ENCODE measurements at places on chromosomes 6 and 20.

DNA sequence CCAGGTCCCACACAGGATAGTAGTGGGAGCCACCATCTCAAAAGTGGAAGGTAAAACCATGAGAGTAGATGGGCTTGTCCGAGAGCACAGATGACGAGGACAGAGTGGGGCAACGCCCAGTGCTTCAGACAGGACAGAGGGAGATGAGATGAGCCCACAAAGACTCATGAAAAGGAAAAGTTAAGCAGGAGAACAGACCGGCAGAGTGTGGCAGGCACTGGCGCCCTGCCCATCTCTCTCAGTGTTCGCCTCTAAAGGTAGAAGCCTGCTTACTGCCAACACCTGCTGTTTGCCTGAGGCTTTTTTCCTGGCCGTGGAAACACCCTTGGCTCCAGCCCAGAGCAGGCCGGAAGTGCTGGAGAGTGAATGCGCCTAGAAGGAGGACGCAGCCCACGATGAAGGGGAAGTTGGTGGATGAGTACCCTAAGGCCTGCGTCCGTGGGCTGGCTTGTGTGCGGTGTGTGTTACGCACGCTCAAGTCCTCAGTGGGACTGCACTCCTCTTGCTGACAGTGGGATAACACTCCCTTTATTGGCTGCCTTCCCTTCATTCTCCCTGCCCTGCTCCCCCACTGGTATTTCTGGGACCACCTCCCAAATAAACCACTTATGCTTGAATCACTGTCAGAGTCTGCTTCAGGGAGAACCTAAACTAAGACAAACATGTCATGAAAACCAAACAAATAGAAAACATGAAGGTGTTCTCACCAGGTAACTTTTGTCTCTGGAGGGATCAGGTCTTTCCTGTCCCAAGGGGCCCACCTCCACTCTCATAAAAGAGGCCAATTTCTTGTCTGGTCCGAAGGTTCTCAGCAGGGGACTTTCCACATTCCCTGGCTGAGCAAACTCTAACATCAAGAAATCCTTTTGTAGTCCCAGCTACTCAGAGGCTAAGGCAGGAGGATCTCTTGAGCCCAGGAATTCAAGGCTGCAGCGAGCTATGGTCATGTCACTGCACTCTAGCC, 9.1 kb upstream of the FOXP4 start:
- DNase-seq, result no peak

DNA sequence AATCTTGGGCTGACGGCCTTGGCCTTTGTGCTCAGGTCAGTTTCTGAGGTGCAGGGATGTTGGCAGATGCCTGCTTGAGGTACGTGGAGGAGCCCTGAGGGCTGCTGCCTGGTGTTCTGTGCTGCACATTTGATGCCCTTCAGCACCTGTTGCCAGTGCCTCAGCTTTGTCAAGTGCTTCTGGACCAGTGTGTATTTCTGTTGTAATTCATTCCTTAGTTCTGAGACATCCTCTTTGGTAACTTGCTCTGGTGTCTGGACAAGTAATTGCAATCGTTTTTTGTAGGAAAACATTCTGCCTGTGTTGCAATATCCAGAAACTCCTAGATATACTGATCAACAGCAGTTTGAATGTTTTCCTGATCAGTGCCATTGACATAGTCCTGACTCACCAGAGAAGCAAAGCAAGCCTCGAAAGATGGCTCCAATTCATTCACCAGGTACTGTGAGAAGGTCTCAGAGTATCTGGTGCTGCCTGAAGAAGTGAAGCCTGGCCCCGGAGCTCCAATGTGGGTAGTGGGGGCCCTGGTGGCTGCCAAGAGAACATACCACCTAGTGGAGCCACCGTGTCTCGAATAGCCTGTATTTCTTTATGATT, 26.7 kb downstream of the ZNF337 start:
- no peak for DNase-seq

DNA sequence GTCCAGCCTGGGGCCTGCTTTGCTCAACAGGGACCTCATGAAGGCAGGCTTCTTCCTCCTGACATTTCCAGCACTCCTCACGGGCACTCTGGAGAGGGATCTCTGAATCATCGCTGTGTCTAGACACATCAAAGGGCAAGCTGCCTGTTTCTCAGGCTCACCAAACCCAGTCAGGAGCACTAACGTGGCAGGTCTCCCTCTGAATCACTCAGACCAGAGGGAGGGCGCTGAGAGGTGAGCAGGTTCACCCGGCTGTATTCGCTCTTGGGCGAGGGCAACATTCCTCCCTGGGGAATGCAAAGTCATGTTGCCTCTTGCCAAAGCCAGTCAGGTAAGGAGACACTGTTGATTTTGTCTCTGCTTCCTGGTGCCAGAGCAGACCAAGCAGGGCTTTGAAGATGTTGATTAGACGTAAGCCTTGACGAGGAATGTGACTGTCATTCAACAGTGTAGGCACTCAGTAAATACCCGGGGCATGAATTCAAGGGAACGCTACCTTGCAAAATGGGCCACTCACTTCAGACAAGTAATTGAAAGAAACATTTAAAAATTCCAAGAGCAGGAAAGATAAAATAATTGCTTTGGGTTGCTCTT, 50.1 kb downstream of the CYP24A1 start:
- DNase-seq, result no peak

GRCh38 chr20:63364801-63365585, 3.8 kb upstream of the CHRNA4 start:
- no peak for DNase-seq

GRCh38 chr6:147578159-147578558, 69.7 kb downstream of the SAMD5 start:
- DNase-seq, result no peak

DNA sequence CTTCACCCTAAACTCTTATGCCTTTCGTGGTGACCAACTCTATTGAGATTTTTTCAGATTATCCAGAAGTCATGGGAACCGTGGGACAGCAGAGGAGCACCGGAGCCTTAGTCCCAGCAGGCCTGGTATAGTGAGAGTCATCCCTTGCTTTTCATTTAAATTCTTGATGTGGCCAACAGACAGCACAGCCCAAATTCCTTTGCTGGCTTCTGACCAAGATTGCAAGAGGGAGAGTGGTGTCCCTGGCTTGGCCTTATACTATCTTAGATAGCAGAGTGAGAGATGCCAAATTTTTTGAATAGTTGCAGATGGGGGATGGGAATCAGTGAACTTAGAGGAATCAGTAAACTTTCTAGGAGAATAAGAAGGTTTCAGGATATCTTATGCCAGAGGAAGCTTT, 7.8 kb downstream of the STX11 start:
- no peak for DNase-seq

DNA sequence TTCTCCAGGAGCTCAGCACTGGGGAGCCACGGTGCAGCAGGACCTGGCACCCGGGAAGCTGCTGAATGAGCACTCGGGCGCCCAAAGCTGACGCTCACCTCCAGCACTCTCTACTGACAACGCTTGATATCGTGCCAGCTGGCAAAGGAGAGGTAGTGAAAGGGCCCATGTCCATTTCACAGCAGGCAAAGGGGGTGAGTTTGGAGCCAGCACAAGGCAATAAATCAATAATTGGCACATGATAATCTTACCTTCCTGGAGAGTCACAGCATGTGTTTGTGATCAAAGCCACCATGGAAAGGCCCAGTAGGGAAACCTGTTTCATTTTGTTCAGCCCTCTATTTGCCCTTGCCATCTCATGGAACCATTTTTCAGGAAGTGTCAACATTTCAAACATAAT, 23.3 kb upstream of the SMIM26 start:
- no peak for DNase-seq

DNA sequence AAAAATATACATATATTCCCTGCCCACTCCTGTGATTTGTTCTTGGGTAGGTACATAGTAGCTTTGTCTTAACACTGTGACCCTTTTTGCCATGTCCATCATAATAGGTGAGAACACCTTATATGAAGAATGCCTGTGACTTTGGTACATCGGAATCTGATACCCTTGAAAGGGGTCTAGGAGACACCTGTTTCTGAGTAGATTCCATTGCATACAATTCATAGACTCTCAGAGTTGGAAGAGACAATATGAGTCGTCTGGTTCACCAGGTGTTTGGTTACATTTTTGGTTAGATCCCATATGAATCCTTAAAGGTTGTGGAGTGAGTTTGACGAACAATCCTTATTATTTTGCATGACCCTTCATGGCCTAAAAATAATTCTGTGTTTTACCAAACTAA, 36.3 kb downstream of the RNF144B start:
- no peak for DNase-seq

DNA sequence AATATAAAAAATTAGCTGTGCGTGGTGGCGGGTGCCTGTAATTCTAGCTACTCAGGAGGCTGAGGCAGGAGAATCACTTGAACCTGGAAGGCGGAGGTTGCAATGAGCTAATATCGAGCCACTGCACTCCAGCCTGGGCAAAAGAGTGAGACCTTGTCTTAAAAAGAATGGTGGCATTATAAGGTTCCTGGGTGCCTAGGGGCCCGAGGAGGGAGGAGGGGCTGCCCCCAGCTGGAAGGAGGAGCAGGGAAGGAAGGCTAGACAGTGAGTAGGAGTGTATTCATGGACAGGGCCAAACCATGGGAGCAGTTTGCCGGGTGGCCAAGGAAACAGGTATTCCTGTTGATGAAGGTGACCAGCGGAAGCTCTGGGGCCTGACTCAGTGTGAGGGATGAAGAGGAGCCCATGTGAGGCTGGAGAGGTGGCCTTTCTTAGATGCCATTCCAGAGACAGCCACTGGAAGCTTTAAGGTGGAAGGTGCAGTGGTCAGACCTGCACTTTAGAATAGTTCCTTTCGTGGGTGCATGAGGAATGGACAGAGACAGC, 24.2 kb downstream of the MANBAL start:
- DNase-seq, result no peak

GRCh38 chr6:41522780-41523548, 23.2 kb upstream of the FOXP4 start:
- DNase-seq, result no peak

DNA sequence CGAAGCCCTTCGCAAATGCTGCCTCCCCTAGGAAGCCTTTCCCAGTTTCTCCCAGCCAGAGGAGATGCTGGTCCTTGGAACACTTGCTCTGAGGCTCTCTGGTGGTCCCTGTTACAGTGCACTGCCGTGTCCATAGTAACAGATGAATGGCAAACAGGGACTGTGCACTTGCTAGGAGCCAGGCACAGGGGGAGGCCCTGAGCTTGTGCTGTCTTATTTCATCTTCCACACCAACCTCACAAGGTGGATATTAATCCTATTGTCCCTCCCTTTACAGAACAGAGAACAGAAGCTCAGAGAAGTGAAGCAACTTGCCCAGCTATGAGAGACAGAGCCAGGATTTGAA, 19.0 kb downstream of the SRC start:
- no peak for DNase-seq

DNA sequence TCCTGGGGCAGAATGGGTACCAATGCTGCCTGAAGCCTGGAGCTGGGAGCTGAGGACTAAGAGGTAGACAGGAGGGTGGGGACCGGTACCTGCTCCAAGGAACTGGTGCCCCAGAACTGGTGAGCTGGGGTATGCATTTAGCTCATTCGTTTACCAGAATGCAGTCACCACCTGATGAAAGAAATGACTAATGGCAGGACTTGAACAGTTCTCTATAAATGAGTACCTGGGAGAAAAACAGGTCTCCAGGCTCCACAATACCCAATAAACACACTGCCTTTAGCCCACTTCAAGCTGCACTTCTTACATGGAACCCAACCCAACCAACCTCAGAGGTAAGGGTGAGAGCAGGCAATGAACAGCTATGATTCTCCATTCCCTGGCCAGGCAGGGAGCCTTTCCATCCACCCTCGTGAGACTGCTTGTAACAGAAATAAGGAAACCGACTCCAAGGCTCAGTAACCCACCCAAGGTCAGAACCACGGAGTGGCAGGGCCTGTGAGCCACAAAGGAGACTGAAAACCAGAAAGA, 15.4 kb downstream of the FKBP1A start:
- no peak for DNase-seq

GRCh38 chr20:23063581-23063980, 14.1 kb upstream of the THBD start:
- no peak for DNase-seq

DNA sequence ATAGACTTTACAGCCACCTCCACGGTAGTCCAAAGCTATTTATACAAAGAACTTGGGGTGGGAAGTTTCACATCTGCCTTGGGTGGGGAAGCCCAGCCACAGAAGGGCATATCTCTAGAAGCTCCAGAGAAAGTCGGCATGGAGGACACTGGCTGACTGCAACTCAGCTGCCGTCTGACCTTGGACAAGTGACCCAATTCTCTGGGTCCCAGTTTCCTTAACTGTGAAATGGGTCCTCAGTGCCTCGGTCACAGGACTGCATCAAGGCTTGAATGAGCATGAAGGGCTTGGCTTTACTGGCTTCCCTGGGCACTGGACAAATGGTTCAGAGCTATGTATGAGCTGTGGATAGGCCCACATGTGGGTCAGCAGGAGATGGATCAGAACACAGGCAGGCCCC, 58.6 kb downstream of the NOL4L start:
- DNase-seq, result no peak

DNA sequence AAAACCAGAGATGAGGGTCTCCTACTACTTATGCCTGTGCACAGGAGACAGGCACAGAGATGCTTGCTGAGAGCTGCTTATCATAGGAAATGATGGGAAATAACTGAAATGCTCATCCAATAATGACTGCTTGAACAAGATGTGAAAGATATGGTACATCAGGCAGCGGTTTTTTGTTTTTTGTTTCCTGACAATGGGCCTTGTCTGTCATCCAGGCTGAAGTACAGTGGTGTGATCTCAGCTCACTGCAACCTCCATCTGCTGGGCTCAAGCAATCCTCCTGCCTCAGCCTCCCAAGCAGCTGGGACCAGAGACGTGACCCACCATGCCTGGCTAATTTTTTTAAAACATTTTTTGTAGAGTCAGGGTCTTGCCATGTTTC, 1.2 kb upstream of the RIPOR3 start:
- no peak for DNase-seq

DNA sequence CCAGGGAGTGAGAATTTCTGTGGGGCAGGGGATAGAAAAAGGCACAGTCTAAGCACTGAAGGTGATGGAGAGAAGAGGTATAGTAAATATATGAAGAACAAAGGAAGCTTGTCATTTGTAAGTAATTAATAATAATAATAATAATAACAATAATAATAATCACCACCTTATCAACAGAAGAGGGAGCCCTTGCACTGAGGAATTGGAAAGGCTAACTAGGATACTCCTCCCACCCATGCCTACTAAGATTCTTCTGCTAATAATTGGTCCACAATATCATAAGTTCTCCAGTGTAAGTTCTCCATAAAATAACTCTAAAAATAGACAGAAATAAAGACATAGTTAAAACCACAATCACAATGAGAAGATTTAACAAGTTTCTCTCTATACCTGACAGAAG, 912 bp upstream of the OR12D3 start:
- no peak for DNase-seq

- no peak for DNase-seq
Measured at GRCh38 chr20:56985066-56985685, 281.3 kb downstream of the BMP7 start.

- no peak for DNase-seq
Measured at GRCh38 chr20:37937686-37938085, 34.8 kb downstream of the VSTM2L start.

GRCh38 chr6:137659871-137660270, 165.7 kb upstream of the OLIG3 start:
- no peak for DNase-seq

DNA sequence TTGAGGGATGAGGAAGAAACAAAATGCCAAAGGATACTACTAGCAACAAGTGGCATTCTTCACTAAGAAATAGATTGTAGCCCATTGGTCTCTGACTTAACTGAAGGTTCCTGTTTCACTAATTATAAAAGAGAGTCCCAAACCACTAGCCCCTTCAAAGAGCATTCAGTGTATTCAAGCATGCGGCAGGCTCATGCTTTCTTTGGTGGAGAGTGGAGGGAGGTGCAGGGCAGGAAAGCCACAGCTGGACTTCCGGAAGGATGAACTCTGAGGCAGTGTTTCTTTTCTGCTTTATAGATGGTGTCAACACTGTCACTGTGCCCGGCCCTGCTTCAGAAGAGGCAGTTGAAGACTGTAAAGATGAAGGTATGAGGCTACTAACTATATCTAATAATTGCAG, 636.1 kb downstream of the KIF16B start:
- DNase-seq, result no peak
